ENCODE measurements at places on chromosomes 6 and 20.

DNA sequence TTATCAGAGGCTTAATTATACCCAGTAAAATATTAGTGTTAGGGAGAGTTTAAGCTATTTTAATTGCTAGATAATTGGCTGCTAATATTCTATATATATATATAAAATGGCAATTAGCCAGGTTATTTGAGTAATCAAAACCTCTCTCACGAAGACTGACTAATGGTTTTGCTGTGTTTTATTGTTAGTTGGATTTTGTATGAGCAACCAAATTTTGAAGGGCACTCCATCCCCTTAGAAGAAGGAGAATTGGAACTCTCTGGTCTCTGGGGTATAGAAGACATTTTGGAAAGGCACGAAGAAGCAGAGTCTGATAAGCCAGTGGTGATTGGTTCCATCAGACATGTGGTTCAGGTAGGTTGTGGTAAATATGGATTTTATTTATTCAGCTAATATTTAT, 102.2 kb downstream of the RTN4IP1 start:
- no peak for DNase-seq

- DNase-seq: no peak
These were observed 59.5 kb upstream of the RSPO3 start for GRCh38 chr6:127058936-127059335.

GRCh38 chr6:28871335-28872156, 52.2 kb downstream of the TRIM27 start:
- DNase-seq: no peak

DNA sequence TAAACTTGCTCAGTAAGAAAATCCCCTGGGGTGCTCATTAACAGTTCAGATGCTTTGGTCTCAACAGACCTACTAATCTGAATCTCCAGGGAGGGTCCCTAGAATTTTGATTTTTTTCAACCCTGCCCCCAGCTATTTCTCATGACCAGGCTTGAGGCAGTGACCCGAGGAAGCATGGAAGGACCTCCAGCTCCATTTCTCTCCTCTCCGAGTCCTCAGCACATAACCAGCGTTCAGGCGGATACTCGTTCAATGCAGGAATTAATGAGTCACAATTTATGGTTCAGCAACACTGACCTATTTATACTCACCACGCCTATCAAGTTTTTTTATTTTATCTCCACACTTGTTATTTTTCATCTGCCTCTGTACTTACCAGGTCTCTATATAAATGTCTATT, 369.2 kb upstream of the CDH4 start:
- no peak for DNase-seq

DNA sequence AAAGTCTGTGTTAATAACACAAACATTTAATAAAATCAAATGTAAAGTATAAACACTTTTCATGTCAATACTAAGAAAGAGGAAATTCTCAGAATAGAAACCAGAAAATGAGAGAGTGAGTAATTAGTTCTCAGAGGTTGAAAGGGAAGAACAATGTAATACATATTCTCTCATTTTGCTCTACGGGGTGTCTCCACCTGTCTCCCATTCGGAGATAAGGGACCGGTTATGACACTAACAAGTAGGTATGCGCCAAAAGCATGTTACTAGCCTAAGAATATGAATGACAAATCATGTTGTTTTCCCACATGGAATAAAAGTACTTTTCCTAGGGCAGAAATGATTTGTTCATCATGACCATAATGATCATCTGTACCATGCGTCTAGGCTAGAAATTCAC, 35.6 kb upstream of the PRELID3B start:
- DNase-seq: no peak

GRCh38 chr6:11364971-11365397, 132.5 kb upstream of the NEDD9 start:
- no peak for DNase-seq

DNA sequence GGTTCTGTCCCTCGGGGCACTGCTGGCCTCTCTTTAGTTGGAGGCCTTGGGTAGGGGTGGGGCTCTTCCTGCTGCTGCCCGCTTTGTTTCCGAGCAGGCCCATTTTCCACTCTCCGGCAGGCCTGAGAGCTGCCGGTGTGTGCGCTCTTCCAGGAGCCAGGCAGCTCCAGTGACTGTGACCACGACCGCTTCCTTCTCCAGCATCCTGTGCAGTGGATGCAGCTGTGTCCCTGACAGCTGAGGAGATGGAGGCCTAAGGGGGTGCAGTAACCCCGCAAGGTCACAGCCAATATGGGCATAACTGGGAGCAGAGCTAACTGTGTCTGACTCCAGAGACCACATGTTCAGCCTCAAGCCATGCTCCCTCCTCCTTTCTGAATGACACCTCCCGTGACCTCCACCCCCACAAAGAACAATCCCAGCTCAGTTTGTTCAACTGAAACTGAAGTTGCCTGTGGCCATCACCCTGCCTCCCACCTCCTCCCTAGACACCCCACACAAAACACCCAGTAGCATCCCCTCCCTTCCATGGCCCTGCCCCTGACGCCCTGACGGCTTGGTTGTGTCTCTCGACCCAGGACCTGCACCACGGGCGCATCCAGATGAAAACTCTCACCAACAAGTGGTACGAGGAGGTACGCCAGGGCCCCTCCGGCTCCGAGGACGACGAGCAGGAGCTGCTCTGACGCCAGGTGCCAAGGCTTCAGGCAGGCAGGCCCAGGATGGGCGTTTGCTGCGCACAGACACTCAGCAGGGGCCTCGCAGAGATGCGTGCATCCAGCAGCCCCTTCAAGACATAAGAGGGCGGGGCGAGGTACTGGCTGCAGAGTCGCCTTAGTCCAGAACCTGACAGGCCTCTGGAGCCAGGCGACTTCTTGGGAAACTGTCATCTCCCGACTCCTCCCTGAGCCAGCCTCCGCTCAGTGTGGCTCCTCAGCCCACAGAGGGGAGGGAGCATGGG, 27.8 kb downstream of the SPATA2 start:
- DNase-seq: no peak

GRCh38 chr6:68544450-68544849, 90.6 kb upstream of the ADGRB3 start:
- DNase-seq: no peak

GRCh38 chr6:722077-722524, 29.2 kb upstream of the EXOC2 start:
- peak; percentile 51 for DNase-seq

DNA sequence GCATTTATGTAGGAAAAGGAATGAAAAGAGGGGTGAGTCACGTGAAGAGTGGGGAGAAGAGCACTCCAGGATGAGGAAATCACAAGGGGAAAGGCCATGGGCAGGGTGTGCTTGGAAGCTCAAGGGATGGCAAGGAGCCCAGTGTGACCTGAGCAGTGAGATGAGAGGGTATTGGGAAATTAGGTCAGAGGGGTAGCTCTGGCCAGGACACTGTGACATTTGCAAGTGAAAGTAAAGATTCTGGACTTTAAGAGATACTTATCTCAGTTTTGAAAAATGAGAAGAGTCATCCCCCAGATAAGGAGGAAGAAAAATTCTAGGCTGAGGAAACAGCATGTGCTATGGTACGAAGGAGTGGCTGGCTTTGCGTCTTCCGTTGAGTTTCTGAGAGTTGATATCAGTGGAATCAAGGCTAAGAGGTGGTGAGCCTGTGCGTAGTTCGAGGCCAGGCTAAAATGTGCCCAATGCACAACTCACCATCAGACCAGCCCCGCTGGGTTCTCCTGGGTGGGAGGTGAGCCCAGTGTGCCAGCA, 79.9 kb downstream of the GCLC start:
- DNase-seq: no peak

GRCh38 chr6:169844946-169845345, 93.5 kb downstream of the ERMARD start:
- DNase-seq: no peak

DNA sequence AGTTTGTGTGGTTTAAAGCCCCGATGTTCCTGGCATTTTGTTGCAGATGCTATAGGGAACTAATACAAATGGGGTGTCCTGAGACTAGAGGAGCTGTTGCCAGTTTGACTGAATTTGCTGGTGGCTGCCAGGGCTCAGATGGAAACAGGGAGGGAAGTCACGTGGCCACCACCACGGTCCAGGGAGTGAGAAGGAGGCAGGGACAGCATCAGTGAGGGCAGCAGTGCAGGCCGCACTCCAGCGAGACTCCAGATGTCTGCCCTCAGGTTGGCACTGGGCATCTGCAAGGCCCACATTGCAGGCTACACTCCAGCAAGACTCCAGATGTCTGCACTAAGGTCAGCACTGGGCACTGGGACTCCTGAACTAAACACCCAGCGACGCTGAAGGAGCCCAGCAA, 86.2 kb downstream of the RAMACL start:
- DNase-seq: no peak

DNA sequence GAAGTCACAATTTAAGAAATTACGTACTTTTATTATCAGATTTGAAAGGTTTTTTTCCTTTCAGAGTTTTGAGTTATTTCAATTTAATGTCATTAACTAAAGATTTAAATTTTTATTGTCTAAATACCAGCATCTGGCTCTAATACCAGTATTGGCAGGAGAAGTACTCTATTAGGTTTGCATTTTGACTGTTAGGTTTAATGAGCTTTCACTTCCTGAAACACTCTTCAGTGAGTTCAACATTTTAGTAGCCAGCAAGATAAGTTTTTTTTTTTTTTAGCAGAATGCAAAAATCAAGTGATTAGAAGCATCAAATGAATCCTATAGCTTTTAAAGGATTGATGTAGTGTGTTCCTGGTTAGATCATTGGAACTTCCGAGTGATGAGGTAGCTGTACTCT, 34.0 kb upstream of the SCGN start:
- DNase-seq: no peak

- no peak for DNase-seq
These were observed 199.9 kb downstream of the LRFN2 start for GRCh38 chr6:40387127-40387870.

DNA sequence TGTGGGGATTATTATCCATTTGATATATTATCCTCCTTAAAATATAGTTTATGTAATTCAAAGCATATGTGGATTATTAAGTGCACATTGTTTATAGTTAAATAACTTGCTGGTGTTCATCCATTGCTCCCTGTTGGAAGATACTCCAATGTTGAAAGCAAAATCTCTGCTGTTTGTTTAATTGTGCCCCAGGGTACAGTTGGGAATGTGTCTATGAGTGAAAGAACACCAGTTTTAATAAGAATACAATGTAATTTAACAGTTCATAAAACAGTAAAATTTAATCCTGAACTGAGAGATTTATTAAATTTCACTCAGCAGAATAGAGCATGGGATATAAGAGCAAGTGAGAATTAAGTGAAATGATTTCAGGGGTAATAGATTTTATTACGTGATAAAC, 364.9 kb downstream of the GRIK2 start:
- DNase-seq: no peak

- peak; percentile 40 for DNase-seq
These were observed 107.4 kb downstream of the SULF2 start for GRCh38 chr20:47677635-47678453.

DNA sequence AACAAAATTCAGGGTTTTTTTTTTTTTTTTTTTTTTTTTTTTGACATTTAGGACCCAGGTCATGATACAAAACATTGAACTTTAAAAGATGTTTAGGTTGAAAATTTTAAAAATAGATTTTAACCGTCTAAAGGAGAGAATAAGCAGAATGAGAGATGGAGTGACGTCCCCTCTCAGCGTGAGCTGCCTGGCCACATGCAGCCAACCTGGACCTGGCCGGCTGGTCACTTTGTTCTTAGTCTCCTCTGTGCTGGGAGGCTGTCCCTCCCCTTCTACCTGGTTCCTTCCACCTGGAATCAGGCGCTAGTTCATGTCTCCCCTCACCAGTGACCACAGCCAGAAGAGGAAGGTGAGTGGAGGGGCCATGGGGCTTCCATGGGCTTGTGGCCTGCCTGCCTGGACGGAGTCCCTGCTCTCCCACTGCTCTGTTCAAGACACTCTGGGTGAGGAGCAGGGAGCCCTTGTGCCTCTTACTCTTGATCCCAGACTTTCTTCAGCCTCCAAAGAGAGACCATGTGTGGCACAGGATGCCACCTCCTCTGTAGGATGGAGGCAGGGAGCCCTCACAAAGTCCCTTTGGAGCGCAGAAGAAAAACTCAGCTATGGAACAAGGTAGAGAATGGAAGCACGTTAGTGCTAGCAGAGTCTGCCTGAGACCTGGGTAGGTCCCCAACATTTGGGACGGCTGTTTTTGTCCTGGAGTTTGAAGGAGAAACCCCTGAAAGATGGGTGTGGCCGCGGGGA, 31.7 kb downstream of the IRF4 start:
- DNase-seq: no peak

GRCh38 chr20:7503501-7503900, 436.8 kb downstream of the HAO1 start:
- no peak for DNase-seq

- no peak for DNase-seq
These were observed 64.2 kb upstream of the FLRT3 start for GRCh38 chr20:14401479-14402138.

GRCh38 chr20:54794110-54794509, 318.7 kb downstream of the DOK5 start:
- DNase-seq: no peak

DNA sequence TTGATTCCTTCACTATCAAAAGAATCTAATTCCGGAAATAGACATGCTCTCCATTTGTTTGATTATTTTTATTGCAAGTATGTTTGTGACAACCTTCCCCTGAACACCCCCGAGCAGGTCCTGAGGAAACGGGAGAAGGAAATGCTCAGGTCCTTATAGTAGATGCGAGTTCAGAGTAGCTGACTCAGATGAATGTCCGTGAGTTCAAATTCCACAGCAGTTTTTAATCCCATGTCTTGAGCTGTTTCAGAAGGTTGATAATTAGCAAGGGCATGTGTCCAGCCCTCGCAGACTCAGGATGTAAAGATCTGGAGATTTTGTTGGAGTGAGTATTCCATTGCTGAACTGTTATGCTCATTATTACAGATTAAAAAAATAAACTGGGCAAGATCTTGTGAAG, 169.3 kb downstream of the BCAS1 start:
- DNase-seq: no peak

- DNase-seq: peak; percentile 79
These were observed 26.2 kb downstream of the ARHGAP18 start for GRCh38 chr6:129683601-129684322.

DNA sequence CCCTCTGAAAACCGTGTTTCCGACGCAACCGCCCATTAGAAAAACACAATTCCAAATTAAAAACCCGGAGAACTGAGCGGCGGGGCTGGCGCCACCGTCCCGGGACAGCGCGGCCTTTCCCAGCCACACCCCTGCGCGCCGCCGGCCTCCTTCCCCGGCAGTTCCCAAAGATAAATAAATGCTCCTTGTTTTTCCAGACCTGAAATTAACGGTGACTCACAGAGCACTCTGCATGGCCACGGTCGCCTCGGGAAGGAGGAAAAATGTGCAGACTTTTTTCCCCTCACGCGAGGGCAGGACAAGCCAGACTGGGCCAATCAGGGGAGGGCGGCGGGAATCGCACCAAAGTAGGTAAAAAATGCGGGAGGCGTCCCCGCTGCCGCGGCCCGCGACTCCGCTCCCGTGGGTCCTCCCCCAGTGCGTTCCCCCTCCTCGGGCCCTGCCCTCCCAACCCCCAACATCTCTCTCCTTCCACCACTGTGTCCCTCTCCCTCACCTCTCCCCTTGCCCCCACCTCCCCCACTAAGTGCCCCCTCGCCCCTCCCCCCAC, 828 bp upstream of the DSTN start:
- DNase-seq: no peak

GRCh38 chr20:60729135-60729900, 522.7 kb upstream of the CDH4 start:
- DNase-seq: no peak

Measured in CD4-positive, alpha-beta T cell treated with Interferon gamma for 1 hour (primary cell).